Placental pericyte (primary cell): ENCODE measurements at places on chromosomes 4 and X. TPM values are rescaled to one million over a fixed set of nuclear protein-coding genes. Genes with fewer than 3 reads are reported as not detected.

The MYOZ2 gene
- 0.29 and 0.66 TPM in 2 replicates for total RNA-seq

The NSUN7 gene
- total RNA-seq = under 0.01 and 0.22 TPM in 2 replicates

The GSPT2 gene
- 5.7 and 6.3 TPM in 2 replicates for total RNA-seq

The FSTL5 gene
- total RNA-seq = 1.1 TPM in 1 of 2 replicates, not detected in the other

The SPANXC gene
- total RNA-seq = not detected in 2 replicates

The AIMP1 gene
- 21.8 and 26.3 TPM in 2 replicates for total RNA-seq
